ENCODE measurements at places on chromosomes 4 and X.

- DNase-seq, result no peak
Observed at GRCh38 chr4:165765053-165765452, 108.0 kb upstream of the TLL1 start.

DNA sequence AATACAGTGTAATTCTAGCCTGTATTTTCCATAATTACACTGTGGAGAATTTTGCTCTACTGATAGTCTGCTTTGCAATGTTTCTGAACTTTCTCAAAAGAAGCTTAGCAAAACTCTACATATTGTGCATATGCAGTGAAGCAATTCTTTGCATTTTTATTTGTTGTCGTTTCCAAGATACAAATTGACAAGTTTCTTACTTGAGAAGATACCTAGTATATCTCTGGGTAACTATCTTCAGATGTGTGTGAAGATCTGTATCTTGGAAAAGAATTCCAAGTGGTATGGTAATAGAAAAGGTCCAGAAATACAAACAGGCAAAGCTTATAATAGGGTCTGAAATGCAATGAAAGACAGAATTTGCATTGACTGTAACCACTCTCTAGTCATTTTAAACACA is 1119.8 kb upstream of the INTU start:
- DNase-seq, result no peak

DNA sequence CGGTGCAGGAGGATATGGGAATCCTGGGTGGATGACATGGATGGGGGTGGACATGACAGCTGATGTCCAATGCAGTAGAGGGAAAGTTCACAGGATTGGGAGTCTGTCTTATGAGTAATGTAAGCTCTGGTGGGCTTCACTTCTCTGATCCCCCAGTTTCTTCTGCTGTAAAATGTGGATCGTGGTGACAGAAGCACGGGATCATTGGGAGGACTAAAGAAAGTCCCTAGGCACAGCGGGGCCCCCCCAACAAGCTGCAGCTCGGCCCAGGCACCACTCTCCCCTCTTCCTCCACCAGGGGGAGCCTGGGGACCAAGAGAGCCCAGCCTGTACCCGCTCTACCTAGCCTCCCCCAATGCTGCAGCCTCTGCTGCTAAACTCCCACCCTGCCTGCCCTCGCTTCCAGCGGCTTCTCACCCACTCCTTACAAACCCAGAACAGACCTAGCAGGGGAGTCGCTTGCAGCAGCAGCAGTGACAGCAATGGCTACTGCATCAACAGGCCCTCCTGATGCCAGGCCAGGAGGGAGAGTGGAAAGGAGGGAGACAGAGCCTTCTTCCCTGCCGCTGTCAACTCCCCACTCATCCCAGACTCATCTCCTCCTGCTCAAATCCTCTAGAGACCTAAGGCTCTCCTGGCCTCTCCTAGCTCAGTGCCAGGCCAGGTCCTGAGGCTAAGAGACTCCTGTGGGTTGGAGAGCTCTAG is 36.1 kb upstream of the IQSEC2 start:
- no peak for DNase-seq

GRCh38 chr4:108171339-108172230 is 2.9 kb upstream of the LEF1 start:
- DNase-seq, result no peak

- no peak for DNase-seq
Observed at GRCh38 chr4:53782458-53782845, 191.2 kb upstream of the LNX1 start.

- no peak for DNase-seq
Observed at GRCh38 chr4:153402366-153402765, 57.9 kb downstream of the MND1 start.

- DNase-seq, result no peak
Observed at GRCh38 chr4:26055855-26056254, 141.8 kb downstream of the SMIM20 start.

- no peak for DNase-seq
Observed at GRCh38 chr4:134278675-134279074, 77.1 kb upstream of the PABPC4L start.

DNA sequence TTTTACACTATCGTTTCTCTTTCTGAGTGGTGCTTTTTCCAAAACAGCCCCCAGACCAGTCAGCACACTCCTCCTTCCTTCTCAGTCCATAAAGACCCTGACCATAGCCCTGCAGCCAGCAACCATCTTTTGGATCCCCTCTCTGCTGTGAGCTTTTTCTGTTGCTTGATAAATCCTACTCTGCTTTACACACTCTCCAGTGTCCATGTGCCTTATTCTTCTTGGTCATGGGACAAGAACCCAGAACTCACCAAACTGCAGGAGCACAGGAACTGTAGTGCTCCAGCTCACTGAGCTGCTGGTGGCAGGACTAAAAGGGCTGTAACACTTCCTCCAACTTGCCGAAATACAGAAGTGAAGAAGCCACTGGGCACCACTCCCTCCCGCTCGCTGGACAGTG is 32.5 kb downstream of the COX18 start:
- DNase-seq, result no peak

DNA sequence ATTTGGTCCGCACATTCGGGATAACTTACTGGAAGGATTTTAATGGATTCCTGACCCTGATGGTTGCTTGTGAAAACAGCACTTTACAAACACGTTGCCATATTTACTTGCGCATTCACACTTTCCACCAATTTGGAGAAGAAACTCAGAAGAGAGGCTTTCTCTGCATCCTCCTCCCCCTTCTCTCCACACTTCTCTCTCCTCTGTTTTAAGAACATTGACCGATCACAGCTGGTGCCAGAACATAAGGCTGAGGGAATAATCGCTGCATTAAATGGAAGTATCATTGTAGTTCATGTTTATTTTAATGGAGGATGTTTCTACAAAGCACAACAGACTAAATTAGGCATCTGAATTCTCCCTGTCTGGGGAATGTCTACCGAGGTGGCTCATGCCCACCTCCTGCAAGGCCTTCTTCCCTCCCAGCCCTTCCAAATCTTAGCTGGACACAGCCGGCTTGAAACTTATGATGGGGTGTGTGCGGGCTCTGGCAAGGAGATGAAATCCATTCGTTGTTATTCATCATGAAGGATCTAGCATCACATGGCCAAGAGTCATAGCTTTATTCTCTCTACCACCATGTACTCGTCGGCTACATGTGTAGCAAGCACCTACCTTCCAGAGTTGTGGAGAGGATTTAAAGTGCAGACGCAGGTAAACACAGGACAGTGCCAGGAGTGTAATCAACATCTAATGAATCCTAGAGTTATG is 204.1 kb downstream of the LDB2 start:
- DNase-seq, result no peak

- DNase-seq, result peak; percentile 42
Observed at GRCh38 chr4:26081795-26082498, 167.9 kb downstream of the SMIM20 start.

GRCh38 chr4:44558031-44558605 is 93.3 kb downstream of the YIPF7 start:
- no peak for DNase-seq

Measured in NCI-H187 treated with DMSO at 0.1 percent for 48 hours (cell line).